ENCODE measurements at places on chromosomes 13 and 19.

GRCh38 chr19:10768936-10769335, 51.1 kb downstream of the DNM2 start:
- no peak for DNase-seq

GRCh38 chr19:35059006-35059798, 17.7 kb downstream of the HPN start:
- DNase-seq: no peak

GRCh38 chr13:69769608-69770007, 338.0 kb upstream of the ATXN8OS start:
- no peak for DNase-seq

GRCh38 chr19:16143399-16144215, at the start of gene HSH2D:
TSS of gene HSH2D (plus strand) at chr19:16143685. CDS start at chr19:16148751, 5,066 bp downstream.
- DNase-seq: peak; percentile 76

- no peak for DNase-seq
Observed at GRCh38 chr13:42781352-42781751, at the start of gene FAM216B. TSS of gene FAM216B (plus strand) at chr13:42781584. CDS start at chr13:42784068, 2,484 bp downstream.

- no peak for DNase-seq
Observed at GRCh38 chr13:24632382-24633121, 47.7 kb upstream of the ATP12A start.

DNA sequence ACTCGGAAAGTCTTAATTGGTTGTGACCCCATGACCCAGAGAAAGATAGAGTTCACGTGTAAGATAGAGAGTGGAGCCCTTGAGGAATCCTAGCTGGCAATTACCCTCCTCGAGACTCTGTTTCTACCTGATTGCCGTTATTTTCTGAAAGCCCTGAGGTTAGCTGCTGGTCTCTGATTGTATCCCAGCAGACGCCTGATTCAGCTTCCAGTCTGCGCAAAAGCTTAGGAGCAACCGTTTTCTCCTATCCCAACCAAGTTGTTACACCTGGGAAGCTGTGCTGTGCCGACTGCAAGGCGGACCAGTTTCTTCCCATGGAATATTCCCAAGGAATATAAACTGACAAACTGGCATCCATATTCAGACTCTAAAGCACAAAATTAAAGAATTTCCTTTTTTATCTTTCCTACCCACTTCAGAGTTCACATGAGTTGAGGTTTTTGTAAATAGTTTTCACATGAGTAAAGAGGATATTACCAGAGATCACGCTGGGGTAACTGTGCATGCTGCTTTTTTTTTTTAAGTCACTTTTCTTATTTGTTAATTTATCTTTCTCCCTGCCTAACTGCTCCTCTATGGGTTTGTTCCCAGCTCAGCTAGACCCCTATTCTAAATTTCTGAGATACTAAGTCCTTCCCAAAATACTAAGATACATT, 1.5 kb upstream of the TRPC4 start:
- no peak for DNase-seq

- DNase-seq: no peak
Observed at GRCh38 chr19:15173746-15174404, 26.9 kb downstream of the NOTCH3 start.

DNA sequence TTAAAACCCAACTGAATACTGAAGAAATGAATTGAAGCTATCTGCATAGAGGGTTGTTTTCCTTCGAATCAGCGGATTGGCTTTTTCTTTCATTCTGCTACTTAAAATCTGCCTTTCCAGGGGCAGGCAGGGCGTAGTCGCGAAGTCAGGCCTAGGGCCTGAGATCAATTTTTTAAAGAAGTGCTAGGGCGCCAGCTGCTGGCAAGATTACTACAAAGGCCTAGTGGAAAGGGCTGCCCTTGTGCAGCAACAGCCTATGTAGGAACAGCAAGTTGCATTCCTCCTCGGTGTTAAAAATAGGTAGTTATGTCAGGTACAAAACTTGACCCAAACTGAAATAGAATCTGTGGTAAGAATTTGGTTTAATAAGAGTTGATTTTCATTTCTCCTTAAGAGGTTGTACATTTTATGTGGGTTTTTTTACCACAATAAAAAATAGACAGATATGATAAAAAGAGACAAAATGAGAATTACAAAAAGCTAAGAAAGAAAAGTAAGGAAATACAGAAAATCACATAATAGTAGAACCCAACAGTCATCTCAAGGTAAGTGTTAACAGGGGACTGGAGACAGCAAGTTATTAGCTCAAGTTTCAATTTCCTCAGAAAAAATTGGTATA, 9.5 kb upstream of the URAD start:
- DNase-seq: no peak

- DNase-seq: no peak
Observed at GRCh38 chr13:96431044-96431581, 341.2 kb downstream of the HS6ST3 start.

- DNase-seq: peak; percentile 33
Observed at GRCh38 chr19:12784871-12785430, 6.3 kb upstream of the JUNB start.

GRCh38 chr19:10641248-10641647, 12.9 kb upstream of the ILF3 start:
- no peak for DNase-seq

GRCh38 chr13:83125791-83126190, 756.5 kb downstream of the SLITRK1 start:
- no peak for DNase-seq

- DNase-seq: no peak
Observed at GRCh38 chr19:1673645-1674292, 21.4 kb upstream of the TCF3 start.

DNA sequence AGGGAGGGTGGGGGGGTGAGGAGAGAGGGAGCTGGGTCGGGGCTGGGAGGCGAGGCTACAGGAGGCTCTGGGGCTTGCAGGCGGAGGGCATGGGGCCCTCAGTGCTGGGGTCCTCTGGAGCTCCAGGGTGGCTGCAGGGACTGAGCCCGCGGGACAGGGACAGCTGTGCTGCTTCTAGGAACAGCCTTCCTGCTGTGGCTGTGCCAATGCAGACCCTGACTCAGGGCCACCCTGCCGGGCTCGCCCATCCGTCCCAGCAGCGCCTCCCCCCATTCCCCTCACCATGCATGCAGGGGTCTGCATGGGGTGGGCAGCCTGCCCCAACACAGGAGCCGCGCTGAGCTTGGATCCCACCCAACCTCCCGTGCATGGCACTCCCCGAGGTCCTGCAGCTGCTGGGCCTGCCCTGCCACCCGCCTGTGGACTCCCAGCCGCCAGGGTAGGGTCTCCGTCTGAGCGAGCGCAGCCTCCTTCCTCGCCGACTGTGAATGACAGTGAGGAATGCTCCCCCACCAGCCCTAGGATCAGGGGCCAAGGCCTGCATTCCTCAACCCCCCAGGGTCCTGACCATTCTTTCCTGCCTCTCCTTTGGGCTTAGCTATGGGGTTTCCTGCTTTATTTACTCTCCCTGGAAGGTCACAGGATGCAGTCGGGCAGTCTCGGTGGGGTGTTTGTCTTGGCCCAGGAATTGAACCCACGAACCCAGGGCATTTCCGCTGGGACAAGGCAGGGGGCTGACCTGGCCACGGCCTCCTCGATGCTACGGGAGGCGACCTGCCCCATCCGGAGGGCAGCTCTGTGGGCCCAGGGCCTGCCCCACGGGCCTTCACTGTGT, 23.4 kb downstream of the CEBPG start:
- DNase-seq: no peak

GRCh38 chr13:77143431-77143830, 116.5 kb upstream of the FBXL3 start:
- DNase-seq: no peak

GRCh38 chr13:37560526-37560925, 38.0 kb downstream of the POSTN start:
- no peak for DNase-seq

Measured in T-helper 2 cell treated with Interferon-gamma antibody and Interleukin-4, amounts not matched to agents 5 μg/mL and 100 μg/mL, for 36 hours (primary cell).